ENCODE measurements at places on chromosomes 13 and 19. TPM values are rescaled to one million over a fixed set of nuclear protein-coding genes. Genes with fewer than 3 reads are reported as not detected.

Gene GNG7
- total RNA-seq, result 0.15 TPM

Gene PSG5
- 19.8 TPM for total RNA-seq

Gene TMEM161A
- total RNA-seq, result 19.8 TPM

Gene ZSCAN22
- 3.3 TPM for total RNA-seq

Gene GTF2F2
- total RNA-seq, result 17.5 TPM

Gene PEAK3
- not detected for total RNA-seq

Gene KL
- 0.15 TPM for total RNA-seq

Gene LGI4
- total RNA-seq, result 0.29 TPM

Gene ZNF471
- 5.0 TPM for total RNA-seq

Gene ZNF71
- 9.4 TPM for total RNA-seq

Gene ANGPTL8
- total RNA-seq, result not detected

Gene CYP2A7
- total RNA-seq, result not detected

Gene SIGLEC12
- total RNA-seq, result not detected

Gene CCDC194
- 0.15 TPM for total RNA-seq

Gene PSG7
- 0.44 TPM for total RNA-seq

Gene ZNF253
- total RNA-seq, result 2.8 TPM

Gene GAPDHS
- total RNA-seq, result 0.17 TPM

Gene GPR183
- total RNA-seq, result not detected

Gene ITM2B
- total RNA-seq, result 170 TPM

Gene NOVA2
- total RNA-seq, result not detected

Gene HIF3A
- 7.6 TPM for total RNA-seq

Gene AXL
- total RNA-seq, result 387 TPM

Gene ZNF541
- total RNA-seq, result not detected

Gene FGF14
- 0.17 TPM for total RNA-seq

Gene TEX26
- total RNA-seq, result 0.44 TPM

Gene TGFBR3L
- total RNA-seq, result 0.58 TPM

Gene ZNF491
- 3.8 TPM for total RNA-seq

Gene KIR2DL4
- total RNA-seq, result not detected

Gene POU2F2
- 0.17 TPM for total RNA-seq

Gene KCNK6
- 3.6 TPM for total RNA-seq

Gene FFAR1
- not detected for total RNA-seq

Gene RNF17
- total RNA-seq, result 0.17 TPM

Gene DIRAS1
- total RNA-seq, result 12.4 TPM

Gene TMEM238
- total RNA-seq, result 0.58 TPM

Gene MATK
- total RNA-seq, result 0.15 TPM

Gene ZNF728
- total RNA-seq, result 0.50 TPM

Gene LYPD5
- total RNA-seq, result 1.7 TPM

Gene ZNF700
- 7.3 TPM for total RNA-seq

Gene MYO16
- total RNA-seq, result 0.29 TPM

Gene TNFRSF19
- total RNA-seq, result 117 TPM

Gene UNC13A
- under 0.01 TPM for total RNA-seq

Gene BTBD2
- 123 TPM for total RNA-seq

All from smooth muscle cell of trachea (primary cell).